ENCODE measurements at places on chromosomes 11 and 22.

DNA sequence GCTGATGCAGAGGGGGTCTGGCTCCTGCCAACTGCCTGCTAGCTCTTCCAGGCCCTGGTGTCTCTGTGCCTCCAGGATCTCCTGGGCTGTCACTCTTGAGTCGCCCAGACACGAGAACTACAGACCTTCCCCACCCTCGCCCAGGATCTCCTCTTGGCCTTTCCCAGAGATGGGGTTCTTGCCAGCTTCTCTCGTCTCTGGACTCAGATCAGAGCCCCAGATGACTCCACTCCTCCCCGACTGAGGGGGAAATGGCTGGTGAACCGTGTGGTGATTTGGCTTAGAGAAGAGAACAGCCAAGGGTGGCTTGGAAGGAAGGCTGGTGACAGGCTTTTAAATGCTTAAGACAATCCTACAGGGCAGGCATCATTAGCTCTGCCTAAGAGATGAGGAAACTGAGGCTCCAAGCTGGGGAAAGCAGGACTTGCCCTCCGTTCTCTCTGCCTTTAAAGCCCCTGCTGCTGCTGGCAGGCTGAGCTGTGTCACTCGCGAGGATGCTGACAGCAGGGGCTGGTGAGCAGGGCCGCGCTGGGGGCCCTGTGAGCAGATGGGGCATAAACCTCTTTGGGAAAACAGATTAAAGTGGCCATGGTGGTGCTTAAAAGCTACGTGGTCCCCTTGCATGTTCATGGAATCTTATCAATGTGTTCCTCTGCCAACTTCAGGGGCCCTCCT is 90.3 kb upstream of the THY1 start:
- no peak for DNase-seq

- DNase-seq, result no peak
Observed at GRCh38 chr11:34238966-34239365, 118.8 kb downstream of the ABTB2 start.

DNA sequence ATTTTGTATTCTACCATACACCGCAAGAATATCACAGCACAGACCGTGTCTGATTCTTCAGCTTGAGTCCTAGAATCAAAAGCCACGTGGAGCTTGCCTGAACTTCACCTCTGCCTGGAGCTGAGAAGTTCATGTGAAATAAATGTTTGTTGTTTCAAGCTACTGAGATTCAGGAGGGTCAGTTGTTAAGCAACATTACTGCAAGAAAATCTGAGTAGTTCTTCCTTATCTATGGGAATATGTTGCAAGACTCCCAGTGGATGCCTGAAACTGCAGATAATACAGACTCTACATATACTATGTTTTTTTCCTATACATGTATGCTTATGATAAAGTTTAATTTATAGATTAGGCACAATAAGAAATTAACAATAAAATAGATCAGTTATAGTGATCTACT is 995.3 kb downstream of the TBC1D22A start:
- no peak for DNase-seq

GRCh38 chr11:120625565-120625964 is 114.0 kb downstream of the GRIK4 start:
- DNase-seq, result no peak

DNA sequence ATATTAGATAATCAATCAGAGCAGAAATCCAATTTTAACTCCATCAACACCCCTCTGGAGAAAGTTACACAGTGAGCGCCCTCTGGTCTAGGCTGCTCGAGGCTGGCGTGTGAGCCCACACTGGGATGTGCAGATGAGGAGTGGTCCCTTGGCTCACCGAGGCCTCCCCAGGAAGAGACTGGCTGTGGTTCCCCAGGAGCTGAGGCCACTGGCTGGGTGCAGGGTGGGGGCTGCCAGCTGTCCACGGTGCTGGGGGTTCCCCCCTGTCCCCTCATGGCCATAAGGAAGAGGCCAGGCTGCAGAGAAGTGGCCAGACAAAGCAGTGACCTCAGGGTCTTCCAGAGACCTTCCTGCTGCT is 750.7 kb downstream of the BRD1 start:
- DNase-seq, result no peak

DNA sequence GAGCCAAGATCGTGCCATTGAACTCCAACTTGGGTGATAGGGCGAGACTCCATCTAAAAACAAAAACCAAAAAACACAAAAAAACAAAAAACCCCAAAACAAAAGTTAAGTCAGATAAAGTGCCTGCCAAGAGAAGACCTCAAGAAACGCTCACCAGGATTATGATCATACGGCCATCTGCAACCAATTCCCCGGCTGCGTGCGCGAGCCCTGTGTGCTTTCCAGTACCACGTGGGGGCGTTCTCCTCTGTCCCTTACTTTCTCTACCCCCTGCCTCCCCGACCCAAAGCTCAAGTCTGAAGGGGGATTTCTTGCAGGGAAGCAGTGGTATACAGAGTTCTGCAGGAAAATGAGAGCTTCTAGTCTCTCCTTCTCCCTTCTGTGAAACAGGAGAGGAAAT is 10.5 kb upstream of the RPS19BP1 start:
- no peak for DNase-seq

DNA sequence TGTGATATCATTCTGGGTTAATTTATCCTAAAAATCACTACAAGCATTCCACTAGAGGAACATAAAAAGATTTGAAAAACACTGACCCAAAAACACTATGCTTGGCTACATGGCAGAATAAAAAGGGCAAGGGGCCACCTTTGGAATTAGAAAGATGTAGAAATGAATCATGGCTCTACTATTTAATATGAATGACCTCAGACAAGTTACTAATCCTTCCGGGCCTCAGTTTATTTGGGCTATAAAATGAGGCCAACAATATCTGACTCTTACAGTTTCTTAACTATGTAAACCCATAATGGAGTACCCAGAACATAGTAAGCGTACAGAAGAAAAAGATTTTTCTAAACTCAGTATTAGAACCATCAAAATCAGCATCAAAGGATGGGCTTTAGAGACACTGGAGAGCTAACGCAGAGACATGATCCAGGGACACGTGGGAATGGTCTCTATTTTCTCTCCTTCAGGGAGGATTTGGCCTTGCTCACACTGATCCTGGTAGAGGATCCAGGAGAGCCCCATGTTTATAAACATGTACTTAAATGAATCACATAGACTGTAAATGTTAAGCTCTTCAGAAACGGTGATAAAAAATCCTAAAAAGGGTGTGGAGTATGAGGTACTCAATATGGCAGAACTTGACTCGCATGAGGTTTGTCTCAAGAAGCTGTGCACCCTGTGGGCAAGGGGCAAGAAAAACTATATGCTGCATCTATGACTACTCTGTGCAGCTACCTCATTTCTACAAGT is 288.4 kb upstream of the PITPNB start:
- no peak for DNase-seq

DNA sequence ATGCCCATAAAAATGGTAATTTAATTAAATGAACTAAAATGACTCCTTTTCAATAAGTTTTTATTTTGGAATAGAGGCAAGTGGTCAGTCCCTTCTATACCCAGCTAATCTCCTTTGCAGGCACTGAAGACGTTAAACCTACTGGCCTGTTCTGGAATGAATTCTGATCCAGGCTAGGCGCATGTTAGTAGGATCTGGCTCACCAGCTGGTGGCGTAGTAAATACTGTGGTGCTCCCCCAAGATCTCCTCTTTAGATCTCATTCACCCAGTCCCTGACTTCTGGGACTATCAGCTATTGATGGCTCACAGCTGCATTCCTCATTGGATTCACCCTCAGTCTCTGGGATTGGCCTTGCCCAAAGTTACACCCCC is 173.7 kb upstream of the DDI1 start:
- no peak for DNase-seq

DNA sequence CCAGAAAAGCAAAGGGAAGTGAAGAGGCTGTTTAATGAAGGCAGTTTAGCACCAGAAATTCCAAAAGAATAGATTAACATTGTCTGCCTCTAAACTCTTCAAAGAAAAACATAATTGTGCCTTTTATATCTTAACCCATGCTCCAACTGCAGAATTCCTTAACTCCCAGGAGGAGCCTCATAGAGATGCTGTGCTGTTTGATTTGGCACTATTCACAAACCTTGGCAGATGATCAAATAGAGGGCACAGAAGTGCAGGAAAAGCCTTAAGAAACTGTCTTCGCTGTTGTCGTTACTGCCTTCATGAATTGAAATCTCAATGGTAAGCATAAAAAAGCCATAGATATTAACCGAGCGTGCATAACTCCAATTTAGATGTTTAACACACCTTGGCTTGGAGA is 124.1 kb upstream of the MPPED2 start:
- DNase-seq, result no peak

GRCh38 chr11:824292-824880 is 3.3 kb upstream of the CRACR2B start:
- DNase-seq, result no peak
